ENCODE measurements at places on chromosomes 3 and 15. TPM values are rescaled to one million over a fixed set of nuclear protein-coding genes. Genes with fewer than 3 reads are reported as not detected.

MYO9A gene
- total RNA-seq: 49.7 TPM

ARGFX gene
- total RNA-seq: not detected

RNU5B-1 gene
- not detected for total RNA-seq

RASGRP1 gene
- 0.12 TPM for total RNA-seq

CHDH gene
- total RNA-seq: under 0.01 TPM

MBD4 gene
- 18.3 TPM for total RNA-seq

FRMD4B gene
- 18.0 TPM for total RNA-seq

ZIC4 gene
- 0.06 TPM for total RNA-seq

SLC25A26 gene
- total RNA-seq: 14.1 TPM

LARP6 gene
- 49.7 TPM for total RNA-seq

ZNF717 gene
- 12.4 TPM for total RNA-seq

SLC22A13 gene
- 0.13 TPM for total RNA-seq

C15orf40 gene
- total RNA-seq: 10.3 TPM

GRAMD2A gene
- total RNA-seq: 0.06 TPM

TPRG1 gene
- 0.40 TPM for total RNA-seq

All from aortic smooth muscle cell (primary cell).